ENCODE measurements at places on chromosomes 5 and 9.

DNA sequence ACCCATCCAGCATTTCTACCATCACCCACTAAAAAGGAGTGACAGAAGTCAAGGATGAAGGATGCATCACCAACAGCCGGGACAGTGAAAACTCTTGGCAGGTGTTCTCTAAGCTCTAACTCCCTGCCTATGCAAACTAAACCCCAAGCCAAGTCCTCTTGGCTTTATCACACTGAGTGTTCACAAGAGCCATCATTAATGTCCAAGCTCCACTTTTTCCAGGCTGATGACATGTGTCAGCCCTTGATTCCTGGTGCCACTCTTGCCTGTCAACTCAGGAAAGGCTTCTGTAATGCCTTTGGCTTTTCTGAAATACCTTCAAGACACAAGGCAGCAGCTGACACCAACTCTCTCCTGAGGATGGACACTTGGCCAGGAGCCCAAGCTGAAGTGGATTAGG, 86.9 kb downstream of the NR6A1 start:
- peak; percentile 27 for DNase-seq

DNA sequence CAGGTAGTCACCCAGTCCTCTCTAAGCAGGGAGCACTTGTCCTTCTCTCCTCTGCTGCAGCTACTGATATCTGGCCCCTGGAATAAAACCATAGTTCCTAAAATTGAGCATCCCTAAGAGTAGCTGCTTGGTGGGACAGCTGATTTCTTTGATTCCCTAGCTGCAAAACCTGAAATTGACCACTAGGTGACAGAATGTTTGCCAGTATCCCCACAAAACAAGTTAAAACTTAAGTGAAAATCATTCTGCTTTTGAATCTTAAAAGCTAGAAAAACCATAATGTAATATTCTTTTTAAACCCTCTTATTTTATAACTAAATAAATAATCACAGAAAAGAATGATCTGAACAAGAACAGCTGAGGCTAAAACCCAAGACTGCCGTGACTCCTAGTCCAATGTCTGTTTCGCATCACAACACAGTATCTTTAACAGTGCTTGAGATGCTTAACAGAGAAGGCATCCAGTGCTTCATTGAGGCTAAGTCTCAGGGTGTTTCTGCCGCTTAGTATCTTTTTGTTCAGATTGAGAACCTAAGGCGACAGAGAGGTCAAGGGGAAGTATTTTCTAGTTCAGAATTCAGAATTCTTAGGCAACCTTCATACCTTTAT, 24.4 kb upstream of the TAL2 start:
- no peak for DNase-seq

DNA sequence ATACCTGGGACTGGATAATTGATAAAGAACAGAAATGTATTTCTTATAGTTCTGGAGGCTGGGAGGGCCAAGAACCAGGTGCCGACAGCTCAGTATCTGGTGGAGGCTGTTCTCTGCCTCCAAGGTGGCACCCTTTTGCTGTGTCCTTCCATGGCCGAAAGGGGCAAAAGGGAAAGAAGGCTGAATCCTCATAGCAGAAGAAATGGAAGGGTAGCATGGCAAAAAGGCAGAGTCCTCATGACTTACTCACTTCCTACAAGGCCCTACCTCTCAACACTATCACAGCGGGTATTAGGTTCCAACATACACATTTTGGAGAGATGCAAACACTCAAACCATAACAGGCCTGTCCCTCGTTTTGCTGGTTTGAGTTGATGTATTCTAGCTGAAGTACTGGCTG, 25.1 kb upstream of the MED10 start:
- no peak for DNase-seq

DNA sequence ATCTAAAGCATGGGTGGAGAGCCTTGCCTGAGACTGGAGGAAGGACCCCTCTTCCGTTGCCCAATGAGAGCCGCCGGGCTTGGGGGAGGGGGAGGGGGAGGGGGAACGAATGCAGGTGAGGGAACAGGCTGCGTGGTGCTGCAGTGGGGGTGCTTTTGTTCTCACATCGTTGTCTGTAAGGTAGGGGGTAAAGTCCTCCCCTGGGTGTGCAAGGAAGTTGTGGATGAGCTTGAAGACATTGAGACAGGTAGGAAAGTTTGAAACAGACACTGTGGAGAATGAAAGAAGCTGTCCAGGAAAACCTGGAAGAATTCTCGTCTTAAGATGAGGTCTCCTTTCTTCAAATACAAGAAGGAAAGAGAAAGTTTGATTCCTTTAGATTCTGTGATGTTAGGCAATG, 94.1 kb upstream of the LIFR start:
- DNase-seq, result no peak

DNA sequence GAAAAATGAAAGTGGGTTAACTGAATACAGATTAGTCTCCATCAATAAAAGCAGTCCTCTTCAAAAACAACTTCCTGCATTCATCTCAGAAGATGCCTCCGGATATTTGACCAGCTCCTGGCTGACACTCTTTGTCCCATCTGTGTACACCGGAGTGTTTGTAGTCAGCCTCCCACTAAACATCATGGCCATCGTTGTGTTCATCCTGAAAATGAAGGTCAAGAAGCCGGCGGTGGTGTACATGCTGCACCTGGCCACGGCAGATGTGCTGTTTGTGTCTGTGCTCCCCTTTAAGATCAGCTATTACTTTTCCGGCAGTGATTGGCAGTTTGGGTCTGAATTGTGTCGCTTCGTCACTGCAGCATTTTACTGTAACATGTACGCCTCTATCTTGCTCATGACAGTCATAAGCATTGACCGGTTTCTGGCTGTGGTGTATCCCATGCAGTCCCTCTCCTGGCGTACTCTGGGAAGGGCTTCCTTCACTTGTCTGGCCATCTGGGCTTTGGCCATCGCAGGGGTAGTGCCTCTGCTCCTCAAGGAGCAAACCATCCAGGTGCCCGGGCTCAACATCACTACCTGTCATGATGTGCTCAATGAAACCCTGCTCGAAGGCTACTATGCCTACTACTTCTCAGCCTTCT, 16.6 kb downstream of the F2R start:
- no peak for DNase-seq

All from cerebellar cortex (tissue), 1 donor.